Cortex of kidney (tissue), 1 donor: ENCODE measurements at places on chromosomes 2 and 18.

- no peak for DNase-seq
Measured at GRCh38 chr2:69272803-69273471, 114.1 kb downstream of the GFPT1 start.

DNA sequence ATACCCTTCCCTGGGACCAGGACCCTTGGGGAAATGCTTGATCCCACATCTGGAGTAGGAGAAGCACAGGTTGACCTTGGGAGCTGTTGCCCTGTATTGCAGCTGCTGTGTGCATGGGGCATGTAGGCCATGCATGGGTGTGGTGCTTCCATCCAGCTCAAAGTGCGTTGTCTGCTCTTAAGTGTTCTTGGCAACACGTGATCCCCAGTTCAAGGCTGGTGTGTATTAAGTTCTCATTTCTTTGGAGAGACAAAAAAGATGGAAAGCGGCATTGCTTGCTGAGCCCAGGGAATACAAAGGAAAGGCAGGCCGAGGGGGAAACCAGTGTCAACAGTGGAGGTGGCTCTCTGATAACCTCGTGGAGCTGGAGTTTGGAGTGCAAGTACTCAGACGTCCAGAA lies 110.7 kb downstream of the RTP5 start:
- no peak for DNase-seq

- no peak for DNase-seq
Measured at GRCh38 chr2:176565641-176566323, 296.5 kb downstream of the MTX2 start.

- no peak for DNase-seq
Measured at GRCh38 chr2:12928197-12928774, 211.6 kb downstream of the TRIB2 start.

- no peak for DNase-seq
Measured at GRCh38 chr18:45046228-45046627, 365.5 kb downstream of the SETBP1 start.

DNA sequence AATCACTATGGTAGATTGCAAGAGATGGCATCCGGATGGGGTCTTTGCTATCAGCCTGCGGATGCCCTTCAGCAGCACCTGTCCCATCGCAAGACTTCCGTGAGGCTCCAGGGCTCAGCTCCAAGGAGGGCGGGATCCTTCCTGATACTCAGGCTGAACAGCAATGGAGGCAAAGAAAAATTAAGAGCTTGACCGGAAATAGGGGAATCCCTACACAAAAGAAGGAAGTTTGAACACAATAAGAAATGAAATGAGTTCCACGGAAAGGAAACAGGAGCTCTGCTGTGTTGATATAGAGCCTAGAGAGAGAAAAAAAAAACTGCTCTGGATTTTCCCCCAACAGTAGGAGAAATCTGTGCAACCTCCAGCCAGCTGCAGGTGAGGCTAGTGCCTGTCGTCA lies 91.9 kb downstream of the ARL4C start:
- DNase-seq, result no peak

DNA sequence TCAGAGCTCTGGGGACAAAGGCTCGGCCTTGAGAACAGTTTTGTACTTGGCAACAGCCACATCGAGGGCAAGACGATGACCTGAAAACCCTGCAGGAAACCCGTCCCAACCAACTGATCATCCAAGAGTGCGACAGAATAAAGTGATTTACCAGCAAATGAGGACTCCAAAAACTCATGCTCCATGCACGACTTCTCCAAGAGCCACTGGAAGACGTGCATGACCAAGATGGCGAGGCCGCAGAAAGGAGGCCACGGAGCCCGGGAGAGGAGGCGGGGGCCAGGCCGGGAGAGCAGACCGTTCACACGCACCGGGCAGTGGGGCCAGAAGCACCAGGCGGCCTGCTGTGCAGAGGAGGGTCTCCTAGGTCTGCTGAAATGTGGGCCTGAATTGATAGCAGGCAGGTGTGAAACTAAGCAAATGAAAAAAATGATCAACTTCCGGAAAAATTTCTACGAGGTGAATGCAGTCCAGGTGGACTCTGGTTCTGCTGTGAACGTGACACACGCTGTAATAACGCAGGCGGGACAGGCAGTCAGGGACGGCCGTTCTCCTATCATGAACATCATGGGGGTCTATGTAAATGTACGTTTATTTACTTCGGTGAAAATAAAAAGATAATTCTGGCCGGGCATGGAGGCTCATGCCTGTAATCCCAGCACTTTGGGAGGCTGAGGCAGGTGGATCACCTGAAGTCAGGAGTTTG lies 252.2 kb downstream of the HDAC4 start:
- no peak for DNase-seq

GRCh38 chr2:22904126-22904684 lies 480.8 kb upstream of the KLHL29 start:
- DNase-seq, result no peak

GRCh38 chr18:36589857-36590543 lies 238.8 kb downstream of the TPGS2 start:
- no peak for DNase-seq

DNA sequence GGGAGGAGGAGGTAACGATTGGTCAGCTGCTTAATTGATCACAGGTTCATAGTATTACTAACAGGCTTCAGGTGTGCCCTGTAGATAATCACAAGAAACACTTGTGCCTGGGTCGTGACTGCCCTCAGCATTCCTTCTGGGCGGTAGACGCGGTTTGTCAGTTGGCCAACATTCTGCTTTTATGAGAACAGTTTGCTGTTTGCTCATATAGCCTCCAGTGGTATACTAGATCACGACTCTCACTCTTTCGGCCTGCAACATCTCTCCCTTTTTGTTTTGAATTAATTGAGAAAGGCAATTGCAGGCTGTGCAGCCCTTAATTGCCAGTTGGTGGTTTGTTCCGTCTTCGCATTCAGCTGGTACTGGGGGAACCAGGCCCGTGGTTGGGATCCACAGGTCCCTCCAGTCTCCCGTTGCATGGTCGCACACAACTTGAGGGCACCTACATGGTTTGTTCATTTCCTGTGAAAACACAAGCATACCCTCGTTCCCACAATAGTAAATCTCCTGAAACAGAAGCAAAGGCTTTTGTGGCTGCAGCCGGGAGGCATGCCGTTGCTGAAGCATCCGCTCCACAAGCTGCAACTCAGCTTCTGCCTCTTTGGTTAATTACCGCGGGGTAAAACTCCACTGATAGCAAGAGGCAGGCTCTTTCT lies 30.3 kb upstream of the GPR17 start:
- no peak for DNase-seq

DNA sequence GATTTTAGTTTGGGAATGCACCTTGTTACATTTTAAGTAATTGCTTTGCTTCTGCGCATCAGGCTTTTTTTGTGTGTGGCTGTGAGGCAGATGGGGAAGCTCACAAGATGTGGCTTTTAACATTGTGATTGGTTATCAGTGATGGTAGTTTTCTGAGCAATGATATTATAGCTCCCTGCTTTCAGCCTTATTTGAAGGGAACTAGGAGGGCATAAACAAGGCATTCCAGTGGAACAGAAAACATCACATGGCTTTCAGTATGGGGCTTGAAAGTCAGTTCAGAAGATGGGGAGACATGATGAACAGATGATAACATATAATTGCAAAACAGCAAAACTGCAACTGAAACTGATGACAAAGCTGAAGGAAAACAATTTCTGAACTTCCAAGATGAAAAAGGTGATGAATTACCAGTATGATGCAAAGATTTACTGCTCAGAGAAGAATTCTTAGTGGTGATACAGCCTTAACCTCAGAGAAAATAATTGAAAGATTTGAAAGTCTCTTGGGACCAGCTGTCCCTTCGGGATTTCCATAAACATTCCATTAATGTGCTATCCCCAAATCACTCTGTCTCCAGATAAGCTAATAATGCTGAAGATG lies 439.7 kb downstream of the RND3 start:
- no peak for DNase-seq

GRCh38 chr2:29705616-29706015 lies 215.8 kb downstream of the ALK start:
- no peak for DNase-seq

GRCh38 chr2:144509001-144509878 lies 10.7 kb downstream of the ZEB2 start:
- DNase-seq, result no peak

DNA sequence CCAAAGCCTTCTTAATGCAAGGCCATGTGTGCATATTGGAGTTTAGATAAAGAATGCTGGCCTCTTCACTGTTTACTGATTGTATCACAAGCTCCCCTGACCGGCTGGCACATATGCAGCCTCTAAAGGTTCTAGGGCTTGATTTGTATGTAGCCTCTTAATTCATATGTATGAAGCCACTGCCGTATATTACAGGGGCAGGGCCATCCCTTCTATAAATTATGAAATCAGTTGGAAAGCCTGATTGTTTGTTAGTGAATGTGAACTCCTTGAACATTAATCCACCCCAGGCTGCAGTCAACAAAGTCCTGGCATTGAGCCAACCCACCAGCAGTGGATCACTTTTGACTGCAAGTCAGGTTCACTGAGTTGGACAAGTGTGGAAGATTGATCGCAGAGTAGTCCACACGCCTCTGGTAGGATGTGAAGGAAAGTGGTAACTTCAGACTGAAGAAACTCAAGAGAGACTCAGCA lies 61.6 kb upstream of the PARD3B start:
- no peak for DNase-seq

DNA sequence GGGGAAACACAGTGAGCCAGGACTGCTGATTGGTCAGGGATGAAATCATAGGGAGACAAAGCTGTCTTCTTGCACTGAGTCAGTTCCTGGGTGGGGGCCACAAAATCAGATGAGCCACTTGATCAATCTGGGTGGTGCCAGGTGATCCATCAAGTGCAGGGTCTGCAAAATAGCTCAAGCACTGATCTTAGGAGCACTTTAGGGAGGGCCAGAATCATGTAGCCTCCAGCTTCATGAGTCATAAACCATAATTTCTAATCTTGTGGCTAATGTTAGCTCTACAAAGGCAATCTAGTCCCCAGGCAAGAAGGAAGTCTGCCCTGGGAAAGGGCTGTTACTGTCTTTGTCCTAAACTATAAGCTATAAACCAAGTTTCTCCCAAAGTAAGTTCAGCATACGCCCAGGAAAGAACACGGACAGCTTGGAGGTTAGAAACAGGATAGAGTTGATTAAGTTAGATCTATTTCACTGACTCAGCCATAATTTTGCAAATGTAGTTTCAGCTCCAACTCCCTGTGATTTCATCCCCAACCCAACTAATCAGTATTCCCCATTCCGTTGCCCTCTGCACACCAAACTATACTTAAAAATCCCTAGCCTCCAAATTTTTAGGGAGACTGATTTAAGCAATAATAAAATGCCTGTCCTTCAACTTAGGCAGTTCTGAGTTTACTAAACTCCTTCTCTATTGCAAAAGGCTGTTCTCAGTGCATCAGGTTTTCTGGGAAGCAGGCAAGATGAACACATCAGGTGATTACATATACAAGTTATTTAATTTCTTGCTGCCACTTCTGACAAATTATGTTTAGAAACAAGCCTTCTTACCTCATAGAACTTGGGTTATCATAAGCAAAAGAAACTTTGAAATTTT lies 226.9 kb upstream of the SPOPL start:
- DNase-seq, result no peak

GRCh38 chr2:123283431-123283830 lies 741.7 kb upstream of the CNTNAP5 start:
- DNase-seq, result no peak

GRCh38 chr2:58553937-58554336 lies 312.8 kb upstream of the FANCL start:
- no peak for DNase-seq

- no peak for DNase-seq
Measured at GRCh38 chr2:238462782-238463396, 36.2 kb downstream of the ASB1 start.

GRCh38 chr2:23454501-23455120 lies 69.6 kb downstream of the KLHL29 start:
- DNase-seq, result no peak

DNA sequence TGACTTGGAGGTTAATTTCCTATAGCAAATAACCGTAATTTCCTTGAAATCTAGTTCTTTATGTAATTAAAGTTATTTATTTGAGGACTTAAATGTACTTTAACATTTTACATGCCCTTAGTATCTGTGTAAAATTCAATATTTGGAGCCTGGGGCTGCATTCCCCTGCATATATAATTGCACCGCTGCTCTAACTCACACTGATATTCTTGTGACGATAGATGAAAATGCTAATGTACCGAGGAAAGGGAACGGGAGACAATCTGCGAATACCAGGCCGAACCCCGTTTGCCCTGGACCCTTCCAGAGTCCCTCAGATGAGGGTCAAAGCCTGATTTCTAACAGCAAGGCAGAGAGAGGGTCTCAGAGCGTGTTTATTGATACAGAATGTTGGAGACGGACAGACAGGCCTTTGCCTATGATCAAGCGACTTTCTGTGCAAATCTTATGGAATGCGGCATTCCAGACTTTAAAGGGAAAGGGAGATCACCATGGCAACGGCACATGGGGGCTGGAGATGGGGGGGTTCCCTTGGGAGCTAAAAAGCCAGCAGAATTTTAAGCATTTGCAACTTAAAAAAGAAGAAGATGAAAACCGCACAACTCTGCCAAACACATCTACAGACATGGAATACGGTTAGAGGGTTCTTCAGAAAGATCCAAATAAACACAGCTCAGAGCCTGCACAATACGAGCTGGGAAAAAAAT lies 57.6 kb upstream of the TWIST2 start:
- DNase-seq, result no peak

DNA sequence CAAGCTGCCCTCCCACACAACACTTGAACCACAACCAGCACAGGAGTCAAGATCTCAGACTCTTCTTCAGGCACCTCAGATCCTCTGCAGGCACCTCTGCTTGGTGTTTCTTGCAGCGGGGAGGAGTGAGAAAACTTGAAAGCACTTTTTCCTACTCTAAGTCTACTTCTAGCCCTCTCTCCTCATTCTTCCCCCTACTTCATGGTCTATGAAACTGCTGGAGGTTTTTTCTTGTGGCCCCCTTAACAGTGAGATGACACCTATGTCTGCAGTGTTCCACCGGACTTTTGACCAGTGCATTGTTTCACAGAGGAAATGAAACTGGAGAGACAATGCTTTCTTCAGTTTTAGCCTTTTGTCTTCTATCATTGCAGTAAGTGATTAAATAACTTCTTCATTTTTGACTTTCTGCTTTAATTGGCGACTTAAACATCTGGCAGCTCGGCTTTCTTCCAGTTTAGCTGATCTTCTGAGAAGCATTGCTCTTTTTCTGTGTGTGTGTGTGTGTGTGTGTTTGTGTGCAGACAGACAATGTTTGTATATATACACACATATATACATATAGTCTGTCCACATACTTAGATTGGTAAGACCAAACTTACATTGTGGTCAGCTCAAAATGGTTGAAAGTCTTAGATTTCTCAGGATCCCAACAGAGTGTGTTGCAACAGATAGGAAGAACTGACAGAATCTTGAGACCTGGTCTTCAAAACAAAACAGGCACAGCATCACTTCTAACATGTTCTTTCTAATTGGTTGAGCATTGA lies 1474.0 kb upstream of the TMEFF2 start:
- DNase-seq, result no peak

DNA sequence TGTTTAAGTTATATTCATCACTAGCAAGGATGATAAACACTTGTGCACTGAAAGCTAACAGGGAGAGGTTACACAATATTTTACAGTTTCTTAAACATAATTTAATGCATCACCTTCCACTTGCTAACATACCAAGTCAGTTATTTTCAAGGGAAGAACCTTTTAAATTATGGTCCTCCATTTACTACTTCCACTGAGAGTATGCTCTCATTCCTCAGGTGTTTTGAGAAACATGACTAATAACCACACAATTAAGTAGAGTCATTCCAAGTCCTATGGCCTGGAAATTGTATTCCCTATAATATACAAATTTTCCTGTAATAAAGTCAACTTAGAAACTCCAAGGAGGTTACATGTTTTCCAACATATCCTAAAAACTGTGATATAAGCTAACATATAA lies 152.3 kb upstream of the STON1 start:
- no peak for DNase-seq
